Stimulated activated CD4-positive, alpha-beta T cell treated with anti-CD3 and anti-CD28 coated beads, Interleukin-2, amount 100 ng/mL, for 48 hours (primary cell): ENCODE measurements at places on chromosomes 2 and 18.

DNA sequence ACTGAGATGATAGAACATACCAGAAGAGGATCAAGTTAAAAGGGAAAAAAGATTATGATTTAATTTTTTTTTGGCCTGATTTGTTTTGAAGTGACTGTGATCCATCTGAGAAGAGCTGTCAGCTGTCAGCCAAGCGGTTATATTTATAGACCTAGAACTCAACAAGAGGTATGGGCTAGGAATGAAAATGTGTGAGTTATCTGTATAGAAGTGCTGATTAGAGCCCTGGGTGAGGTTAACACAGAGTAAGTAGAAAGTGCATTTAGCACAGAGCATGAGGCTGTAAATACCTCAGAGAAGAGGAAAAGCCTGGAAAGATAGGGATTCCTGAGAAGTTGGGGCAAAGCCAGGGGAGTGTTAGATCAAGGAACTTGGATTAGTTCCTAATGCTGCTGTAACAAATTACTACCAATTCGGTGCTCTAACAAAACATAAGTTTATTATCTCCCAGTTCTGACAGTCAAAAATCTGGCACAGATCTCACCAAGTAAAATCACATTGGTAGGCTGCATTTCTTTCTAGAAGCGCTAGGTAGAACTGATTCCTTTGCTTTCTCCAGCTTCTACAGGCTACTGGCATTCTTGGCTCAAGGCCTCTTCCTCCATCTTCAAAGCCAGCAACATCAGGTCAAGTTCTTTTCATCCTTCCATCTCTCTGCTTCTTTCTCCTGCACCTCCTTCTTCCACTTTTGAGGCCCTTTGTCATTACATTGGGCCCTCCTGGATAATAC is 197.4 kb upstream of the SPHKAP start:
- no peak for DNase-seq

GRCh38 chr18:23307567-23308295 is 145.4 kb upstream of the RIOK3 start:
- no peak for DNase-seq

- DNase-seq: no peak
Observed at GRCh38 chr2:128746356-128746755, 427.7 kb upstream of the HS6ST1 start.

- DNase-seq: no peak
Observed at GRCh38 chr2:215705281-215705680, 269.4 kb upstream of the FN1 start.

DNA sequence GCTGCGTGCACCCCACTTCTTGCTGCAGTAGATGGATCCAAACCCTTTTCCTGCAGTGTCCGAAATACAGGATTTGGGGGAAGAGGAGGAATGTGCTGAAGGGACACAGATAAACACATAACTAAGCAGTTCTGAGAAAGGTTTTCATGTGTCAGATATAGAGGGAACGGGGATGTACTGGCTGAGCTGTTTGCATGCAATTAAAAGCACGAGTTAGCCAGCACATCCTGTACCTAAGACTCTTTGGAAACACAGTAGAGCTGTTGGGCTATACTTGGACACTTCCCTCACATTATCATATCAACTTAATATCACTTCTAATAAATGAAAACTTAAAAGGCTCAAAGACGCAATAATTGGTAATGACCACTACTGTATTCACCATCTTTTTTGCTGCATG is 377.4 kb downstream of the XIRP2 start:
- no peak for DNase-seq

- DNase-seq: no peak
Observed at GRCh38 chr2:24365051-24365450, 4.7 kb upstream of the ITSN2 start.

DNA sequence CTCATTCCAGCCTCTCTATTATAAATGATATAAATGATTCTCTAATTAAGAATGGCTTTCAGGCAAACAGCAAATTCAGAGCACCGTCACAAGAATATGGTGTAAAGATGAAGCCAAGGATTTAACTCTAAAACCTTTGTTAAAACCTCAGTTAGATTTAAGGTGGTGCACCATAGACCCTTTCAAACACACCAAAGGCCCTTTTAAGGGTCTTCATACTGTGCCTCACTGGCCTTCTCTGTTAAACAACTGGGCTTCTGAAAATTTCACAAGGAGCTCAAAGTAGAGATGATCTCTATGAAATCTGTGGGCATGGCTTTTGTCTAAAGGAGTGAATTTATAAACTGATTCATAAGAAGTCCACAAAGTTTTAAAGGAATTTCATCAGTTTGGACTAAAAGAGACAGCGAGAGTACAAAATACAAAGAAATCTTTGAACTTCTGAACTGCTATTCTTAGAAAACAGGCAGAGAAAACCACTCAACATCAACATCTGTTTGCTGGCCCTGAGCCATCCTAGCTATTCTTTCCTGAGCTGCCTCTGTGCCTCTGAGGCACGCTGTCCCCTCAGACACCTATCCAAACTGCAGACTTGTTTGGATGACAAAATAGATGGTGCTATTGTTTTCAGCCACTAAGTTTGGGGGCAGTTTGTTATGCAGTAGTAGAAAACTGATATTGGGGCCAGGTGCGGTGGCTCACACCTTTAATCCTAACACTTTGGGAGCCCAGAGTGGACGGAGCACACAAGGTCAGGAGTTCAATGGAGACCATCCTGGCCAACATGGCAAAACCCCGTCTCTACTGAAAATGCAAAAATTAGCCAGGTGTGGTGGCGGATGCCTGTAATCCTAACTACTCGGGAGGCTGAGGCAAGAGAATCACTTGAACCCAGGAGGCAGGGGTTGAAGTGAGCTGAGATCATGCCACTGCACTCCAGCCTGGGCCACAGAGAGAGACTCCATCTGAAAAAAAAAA is 72.9 kb upstream of the MYCN start:
- DNase-seq: no peak

- DNase-seq: no peak
Observed at GRCh38 chr18:28728891-28729290, 552.0 kb upstream of the CDH2 start.

DNA sequence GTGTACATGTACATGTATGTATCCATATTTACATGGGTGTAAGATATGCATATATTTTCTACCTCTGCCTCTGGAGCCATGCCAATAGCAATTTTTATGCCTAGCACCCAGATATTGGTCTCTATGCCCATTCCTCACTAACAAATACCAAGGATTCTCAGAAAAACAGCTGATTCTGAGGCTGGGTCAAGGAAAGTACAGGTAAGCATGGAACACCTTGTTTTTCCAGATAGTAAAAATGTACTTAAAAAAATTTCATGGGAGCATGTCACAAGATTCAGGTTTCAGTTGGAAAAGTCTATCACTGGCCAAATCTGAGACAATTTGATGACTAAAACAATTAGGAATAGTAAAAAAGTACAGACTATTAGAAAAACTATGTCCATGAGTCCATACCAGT is 114.5 kb upstream of the MAPRE2 start:
- DNase-seq: no peak

DNA sequence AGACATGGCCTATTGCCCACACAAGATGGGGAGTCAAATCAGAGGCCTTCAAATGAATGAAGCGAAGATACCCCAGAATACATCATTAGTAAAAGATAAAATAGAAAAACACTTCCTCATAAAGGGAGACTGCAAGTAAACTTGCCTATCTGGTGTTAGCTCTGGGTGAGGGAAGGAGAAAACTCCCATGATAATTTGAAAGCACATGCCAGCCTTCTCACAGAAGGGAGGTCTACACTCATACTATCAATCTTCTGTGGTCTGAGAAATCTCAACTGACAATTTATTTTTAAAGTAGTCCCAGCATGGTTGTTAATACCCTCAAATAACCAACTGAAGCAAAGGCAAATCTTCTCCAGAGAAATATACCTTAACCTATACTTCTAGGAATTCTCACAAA is 75.4 kb downstream of the EXOC6B start:
- no peak for DNase-seq

GRCh38 chr2:45105050-45105582 is 95.9 kb upstream of the SIX2 start:
- no peak for DNase-seq

DNA sequence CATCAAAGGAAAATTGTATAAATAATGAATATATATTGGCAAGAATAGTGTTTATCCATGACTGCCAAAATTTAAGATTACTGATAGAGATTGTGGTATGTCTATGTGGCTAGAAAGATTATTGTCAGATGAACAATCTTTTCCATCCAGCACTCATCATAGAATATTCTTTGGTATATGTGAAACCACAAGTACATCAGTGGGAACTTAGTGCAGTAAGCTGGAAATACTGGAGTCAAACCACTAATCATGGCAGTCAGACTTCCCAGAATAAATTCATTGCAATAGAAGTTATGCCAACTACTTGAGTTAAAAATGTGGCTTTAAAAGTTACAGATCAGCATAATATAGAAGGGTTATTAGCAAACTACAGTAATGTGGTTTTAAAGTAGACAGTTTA is 310.3 kb downstream of the GULP1 start:
- no peak for DNase-seq

DNA sequence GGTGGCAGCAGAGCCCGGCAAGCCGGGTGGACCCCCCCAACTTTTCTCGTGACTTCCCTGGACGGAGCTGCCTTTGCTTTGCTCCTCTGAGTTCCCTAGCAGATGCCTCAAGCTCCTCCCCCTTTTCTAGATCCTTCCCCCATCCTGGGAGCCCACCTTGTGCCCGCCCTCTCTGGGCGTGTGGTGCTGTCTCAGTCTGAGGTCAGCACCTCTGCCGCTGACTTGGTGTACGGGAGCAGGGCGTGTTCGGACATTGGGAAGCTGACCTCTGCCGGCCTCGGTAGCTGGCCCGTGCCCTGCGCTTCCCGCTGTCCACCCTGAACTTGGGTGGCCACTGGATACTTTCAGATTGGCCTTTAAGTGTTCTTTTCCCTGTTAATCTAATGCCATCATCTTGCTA is 19.6 kb upstream of the ESPNL start:
- no peak for DNase-seq

GRCh38 chr18:10353791-10354190 is 100.6 kb upstream of the APCDD1 start:
- no peak for DNase-seq

DNA sequence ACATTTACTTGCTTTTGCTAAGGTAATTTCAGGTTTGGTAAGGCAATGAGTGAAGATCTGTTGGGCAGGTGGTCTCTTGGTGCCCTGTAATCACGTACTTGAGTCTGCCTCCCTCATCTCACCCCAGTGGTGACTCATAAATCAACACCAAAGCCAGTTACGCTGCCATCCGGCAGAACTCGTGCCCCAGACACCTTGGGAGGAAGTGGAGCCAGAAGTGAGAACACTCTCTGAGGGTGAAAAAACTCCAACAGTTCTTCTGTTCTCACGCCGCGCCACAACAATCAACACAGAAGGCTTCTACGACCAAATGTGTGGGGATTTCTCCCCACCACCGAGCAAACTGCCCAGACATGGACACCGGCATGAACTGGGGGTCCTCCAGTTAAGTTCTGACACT is 206.2 kb downstream of the ARL4C start:
- DNase-seq: peak; percentile 59

GRCh38 chr2:213021971-213022899 is 129.2 kb downstream of the IKZF2 start:
- no peak for DNase-seq

GRCh38 chr2:217010173-217010572 is 150.3 kb upstream of the TNP1 start:
- DNase-seq: no peak

- DNase-seq: no peak
Observed at GRCh38 chr2:129901754-129902415, 77.6 kb upstream of the RAB6C start.
